ENCODE measurements at places on chromosomes 5 and 9. TPM values are rescaled to one million over a fixed set of nuclear protein-coding genes. Genes with fewer than 3 reads are reported as not detected.

- no peak for DNase-seq
Observed at GRCh38 chr9:72906810-72907209, 46.0 kb downstream of the ALDH1A1 start.

GRCh38 chr5:27311544-27311943 is 273.2 kb upstream of the CDH9 start:
- DNase-seq: no peak

DNA sequence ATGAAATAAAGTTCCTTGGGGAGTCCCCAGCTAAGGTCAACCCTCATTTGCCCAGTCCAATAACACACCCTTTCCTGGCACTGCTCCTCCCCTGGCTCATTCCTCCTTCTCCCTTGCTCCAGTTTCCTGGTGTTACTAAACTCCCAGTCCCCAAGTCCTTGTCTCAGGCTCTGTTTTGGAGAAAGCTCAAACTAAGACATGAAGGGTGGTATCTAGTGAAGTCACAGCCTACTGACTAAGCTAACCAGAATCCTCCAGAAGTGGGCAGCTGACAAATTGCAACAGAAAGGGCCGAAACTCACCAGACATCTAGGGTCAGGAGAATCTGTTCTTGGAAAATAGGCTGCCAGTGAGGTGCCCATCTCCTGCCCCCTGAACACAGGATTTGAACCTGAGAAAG is 118.7 kb upstream of the NEK6 start:
- no peak for DNase-seq

DNA sequence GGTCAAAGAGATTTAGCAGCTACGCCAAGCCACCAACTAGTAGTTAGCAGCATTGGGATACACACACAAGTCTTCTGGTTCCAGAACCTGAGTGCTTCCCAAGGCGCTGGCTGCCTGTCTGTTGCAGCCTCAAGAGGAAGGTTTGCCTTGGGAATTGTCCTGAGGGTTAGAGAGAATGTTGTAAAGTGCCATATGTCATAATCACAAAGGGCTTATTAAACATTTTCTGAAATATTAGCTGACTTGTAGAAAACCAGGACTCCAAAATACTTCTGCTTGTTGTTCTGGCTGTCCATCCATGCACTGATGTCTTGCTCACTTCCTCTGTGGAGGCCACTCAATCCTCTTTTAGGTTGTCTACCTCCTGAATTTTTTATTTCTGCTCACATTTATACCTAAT is 46.3 kb downstream of the SLC36A1 start:
- no peak for DNase-seq

DNA sequence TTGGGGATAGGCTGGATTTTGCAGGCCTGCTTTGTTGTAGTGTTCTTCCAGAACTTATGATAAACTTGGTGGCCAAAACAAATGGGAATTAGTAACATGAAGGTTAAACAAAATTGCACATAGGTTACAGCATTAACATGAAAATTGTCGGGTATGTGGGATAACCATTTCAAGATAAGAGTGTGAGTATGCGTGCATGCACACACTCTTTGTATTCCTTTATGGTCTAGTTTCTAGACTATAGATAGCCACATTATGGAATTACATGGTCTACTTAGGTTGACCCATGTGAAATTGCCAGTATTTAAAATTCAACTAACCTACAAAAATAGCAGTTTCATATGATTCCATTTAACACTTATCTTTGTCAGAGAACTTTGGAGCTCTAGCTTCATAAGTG is 1.4 kb downstream of the HMGCR start:
- DNase-seq: no peak

- no peak for DNase-seq
Observed at GRCh38 chr5:130476325-130476724, 572.1 kb downstream of the CHSY3 start.

DNA sequence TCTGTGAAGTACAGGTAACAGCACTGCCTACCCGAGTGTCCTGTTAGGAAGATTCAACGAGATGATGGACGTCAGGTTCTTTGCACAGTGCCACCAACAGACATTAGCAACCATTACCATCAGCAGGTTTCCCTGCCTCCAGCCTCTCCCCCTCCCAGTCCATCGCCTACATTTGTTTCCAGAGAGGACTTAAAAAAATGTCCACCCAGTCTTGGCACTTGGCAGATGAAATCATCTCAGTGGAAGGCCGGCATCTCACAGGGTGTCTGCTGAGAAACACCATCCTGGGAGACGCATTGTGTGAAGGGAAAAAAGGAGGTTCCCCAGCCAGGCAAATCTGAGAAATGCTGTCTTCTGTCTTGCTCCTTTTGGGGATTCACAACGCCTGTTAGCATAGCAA is 58.2 kb downstream of the CRB2 start:
- DNase-seq: no peak

- DNase-seq: no peak
Observed at GRCh38 chr5:108983461-108984092, 235.9 kb downstream of the FER start.

The STK32A gene
- 0.32 TPM for total RNA-seq

The CSF1R gene
- total RNA-seq: not detected

The BTNL3 gene
- not detected for total RNA-seq

The DIAPH1 gene
- 24.2 TPM for total RNA-seq

The PDZD2 gene
- total RNA-seq: not detected
